Activated T-helper 1 cell treated with anti-CD3 and anti-CD28 coated beads, Interleukin-12 subunit alpha, Interleukin-12 subunit beta, Interleukin-2, Interleukin-4 antibody, amounts not matched to agents 30 ng/mL and 10 ng/mL and 1 ng/mL, durations not matched to agents 14 hours and 24 hours and 36 hours (primary cell): ENCODE measurements at places on chromosomes 13 and 19.

GRCh38 chr19:44552324-44552723 is 22.8 kb upstream of the CEACAM20 start:
- H3K36me3 ChIP-seq: no peaks in the 10 kb centered on the region
- no peak overlapping the region for H3K27ac ChIP-seq
- H3K4me3 ChIP-seq: no peak overlapping the region
- peak; percentile 3 for DNase-seq
- no peaks in the 10 kb centered on the region for H3K4me1 ChIP-seq

DNA sequence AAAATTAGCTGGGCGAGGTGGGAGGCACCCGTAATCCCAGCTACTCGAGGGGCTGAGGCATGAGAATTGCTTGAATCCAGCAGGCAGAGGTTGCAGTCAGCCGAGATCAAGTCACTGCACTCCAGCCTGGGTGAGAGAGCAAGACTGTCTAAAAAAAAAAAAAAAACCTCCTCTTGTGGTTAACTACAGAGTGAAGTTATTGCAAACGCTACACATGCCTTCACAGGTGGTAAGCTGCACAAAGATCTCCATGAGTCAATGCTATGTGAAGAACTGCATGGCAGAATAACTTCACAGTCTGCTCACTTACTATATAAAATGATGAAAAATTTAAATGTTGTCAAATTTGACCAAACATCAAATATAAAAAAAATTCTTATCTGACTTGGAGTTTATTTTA is 436.8 kb downstream of the FGF14 start:
- no peaks in the 10 kb centered on the region for H3K4me1 ChIP-seq
- H3K36me3 ChIP-seq: no peaks in the 10 kb centered on the region
- H3K27ac ChIP-seq: no peak overlapping the region
- H3K4me3 ChIP-seq: no peak overlapping the region
- H3K27me3 ChIP-seq: no peaks in the 10 kb centered on the region

GRCh38 chr19:35142606-35143230 is 337 bp upstream of the FXYD7 start:
- no peak overlapping the region for H3K27ac ChIP-seq
- peaks cover 30% of the 10 kb centered on the region for H3K4me1 ChIP-seq
- peak; percentile 60 for DNase-seq
- peaks cover 14% of the 10 kb centered on the region for H3K27me3 ChIP-seq

DNA sequence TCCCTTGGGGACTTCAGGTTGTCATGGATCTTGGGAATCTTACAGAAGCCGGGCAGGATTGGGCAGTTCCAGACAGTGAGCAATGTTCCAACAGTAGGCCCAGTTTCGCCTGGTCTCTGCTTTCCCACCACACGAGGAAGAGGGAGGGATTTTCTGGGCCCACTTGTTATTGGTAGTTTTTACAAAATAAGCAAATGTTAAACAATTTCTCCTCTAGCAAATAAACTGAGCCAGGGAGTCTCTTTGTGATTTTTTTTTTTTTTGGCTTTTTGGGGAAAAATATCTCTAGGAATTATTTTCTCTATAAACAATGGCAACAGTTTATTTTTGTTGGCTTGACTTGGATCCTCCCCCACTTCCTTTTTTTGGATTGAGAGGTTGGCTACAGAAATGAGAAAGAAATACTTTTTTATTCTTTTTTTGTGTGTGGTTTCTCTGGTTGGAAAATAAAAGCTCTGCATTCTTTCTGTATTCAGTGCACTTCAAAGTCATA is 89.3 kb downstream of the TM9SF2 start:
- no peak for DNase-seq
- no peak overlapping the region for H3K27ac ChIP-seq
- peaks cover 5% of the 10 kb centered on the region for H3K4me1 ChIP-seq
- no peak overlapping the region for H3K4me3 ChIP-seq

- peak overlapping the region; percentile 92 for H3K27ac ChIP-seq
- H3K4me1 ChIP-seq: peaks cover 36% of the 10 kb centered on the region
- H3K27me3 ChIP-seq: no peaks in the 10 kb centered on the region
- peak; percentile 61 for DNase-seq
- H3K4me3 ChIP-seq: peak overlapping the region; percentile 79
- no peaks in the 10 kb centered on the region for H3K36me3 ChIP-seq
Observed at GRCh38 chr19:38049105-38049649, 142.2 kb downstream of the SIPA1L3 start.

DNA sequence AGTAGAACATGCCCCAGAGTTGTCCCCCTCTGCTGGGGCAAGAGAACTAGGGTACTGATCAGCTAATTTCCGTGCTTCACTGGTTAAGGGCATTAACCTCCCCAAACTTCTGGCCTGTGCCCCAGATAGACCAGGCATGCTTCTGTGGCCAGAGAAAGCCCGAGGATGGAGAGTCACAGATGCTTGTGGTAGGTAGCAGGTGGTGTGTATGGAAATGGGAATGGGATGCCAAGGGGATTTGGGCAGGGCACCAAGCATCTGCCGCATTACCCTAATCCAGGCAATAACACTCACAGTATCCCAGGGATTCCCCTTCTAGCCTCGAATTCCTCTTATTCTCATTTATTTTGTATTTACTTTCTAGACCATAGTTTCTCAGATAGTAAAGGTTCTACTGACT is 124.8 kb upstream of the KLF12 start:
- H3K27ac ChIP-seq: no peak overlapping the region
- no peak for DNase-seq
- no peaks in the 10 kb centered on the region for H3K36me3 ChIP-seq
- no peak overlapping the region for H3K4me3 ChIP-seq

DNA sequence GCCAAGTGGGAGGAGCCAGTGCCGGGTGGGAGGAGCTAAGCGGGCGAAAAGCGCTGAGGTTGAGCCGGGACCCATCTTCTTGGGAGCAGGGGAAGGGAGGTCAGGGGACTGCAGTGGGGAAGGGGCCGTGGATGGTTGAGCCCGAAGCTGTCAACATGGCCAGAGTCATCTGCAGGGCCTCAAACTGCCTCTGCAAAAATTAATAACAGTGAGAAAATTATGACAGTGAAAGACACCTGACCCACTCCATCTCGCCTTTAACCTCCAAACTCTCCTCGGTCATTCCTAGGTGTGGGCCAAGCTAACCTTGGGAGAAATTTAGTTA is 30.1 kb downstream of the ZNF557 start:
- peak overlapping the region; percentile 85 for H3K27ac ChIP-seq
- peaks cover 10% of the 10 kb centered on the region for H3K36me3 ChIP-seq
- peaks cover 13% of the 10 kb centered on the region for H3K4me1 ChIP-seq
- DNase-seq: no peak
- H3K27me3 ChIP-seq: peaks cover 4% of the 10 kb centered on the region

- H3K4me1 ChIP-seq: no peaks in the 10 kb centered on the region
- H3K4me3 ChIP-seq: no peak overlapping the region
- no peak overlapping the region for H3K27ac ChIP-seq
- no peaks in the 10 kb centered on the region for H3K36me3 ChIP-seq
Observed at GRCh38 chr13:90713441-90714133, 633.9 kb upstream of the MIR17HG start.

- peaks cover 67% of the 10 kb centered on the region for H3K36me3 ChIP-seq
- H3K27me3 ChIP-seq: no peaks in the 10 kb centered on the region
- peaks cover 8% of the 10 kb centered on the region for H3K4me1 ChIP-seq
- DNase-seq: no peak
Observed at GRCh38 chr19:16125737-16126495, 14.2 kb downstream of the RAB8A start.

- no peaks in the 10 kb centered on the region for H3K36me3 ChIP-seq
- H3K4me3 ChIP-seq: no peak overlapping the region
- H3K4me1 ChIP-seq: no peaks in the 10 kb centered on the region
- no peaks in the 10 kb centered on the region for H3K27me3 ChIP-seq
Observed at GRCh38 chr13:80475718-80476117, 134.8 kb upstream of the SPRY2 start.

- DNase-seq: no peak
- H3K27me3 ChIP-seq: no peaks in the 10 kb centered on the region
- H3K27ac ChIP-seq: no peak overlapping the region
- no peak overlapping the region for H3K4me3 ChIP-seq
- H3K4me1 ChIP-seq: no peaks in the 10 kb centered on the region
Observed at GRCh38 chr13:93270769-93271742, 44.4 kb downstream of the GPC6 start.

GRCh38 chr13:54627646-54628372 is 1599.2 kb downstream of the OLFM4 start:
- H3K4me3 ChIP-seq: no peak overlapping the region
- H3K27ac ChIP-seq: no peak overlapping the region
- DNase-seq: no peak
- H3K4me1 ChIP-seq: no peaks in the 10 kb centered on the region

GRCh38 chr13:48950501-48950875 is 25.2 kb upstream of the FNDC3A start:
- no peak overlapping the region for H3K4me3 ChIP-seq
- H3K27ac ChIP-seq: no peak overlapping the region
- H3K27me3 ChIP-seq: peaks cover 10% of the 10 kb centered on the region
- no peaks in the 10 kb centered on the region for H3K4me1 ChIP-seq

GRCh38 chr13:77397636-77398035 is 70.7 kb upstream of the MYCBP2 start:
- no peaks in the 10 kb centered on the region for H3K36me3 ChIP-seq
- H3K4me3 ChIP-seq: no peak overlapping the region
- no peak overlapping the region for H3K27ac ChIP-seq
- H3K4me1 ChIP-seq: peaks cover 9% of the 10 kb centered on the region

DNA sequence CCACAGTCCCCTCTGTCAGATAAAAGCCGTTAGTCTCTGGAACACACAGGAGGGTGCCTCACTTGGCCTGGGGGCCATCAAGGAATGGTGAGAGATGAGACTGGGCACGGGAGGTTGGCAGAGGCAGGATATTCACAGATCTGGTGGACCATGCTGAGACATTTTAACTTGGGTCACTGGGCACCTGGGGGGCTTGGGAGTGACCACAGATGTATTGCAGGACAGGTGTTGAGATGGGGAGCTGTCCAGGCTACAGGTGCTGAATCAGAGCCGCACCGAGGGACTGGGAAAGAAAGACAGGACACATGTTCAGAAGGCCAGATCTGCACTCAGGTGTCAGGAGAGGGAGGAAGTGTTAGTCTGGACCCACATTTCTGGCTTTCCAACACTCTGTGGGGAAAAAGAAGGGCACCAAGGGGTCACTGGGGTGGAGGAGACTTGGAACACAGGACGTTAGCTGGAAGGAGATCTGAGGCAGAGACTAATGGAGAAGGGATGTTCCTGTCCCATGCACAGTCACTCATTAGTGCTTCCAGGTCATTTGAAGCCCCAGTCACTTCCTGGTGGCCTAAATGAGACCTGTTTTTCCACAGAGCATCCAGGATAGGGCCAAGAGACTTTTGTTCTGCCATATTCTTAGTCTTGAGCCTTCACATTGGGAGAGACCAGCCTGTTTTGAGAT is 56.1 kb downstream of the CHST8 start:
- no peak overlapping the region for H3K4me3 ChIP-seq
- no peak for DNase-seq
- no peaks in the 10 kb centered on the region for H3K4me1 ChIP-seq
- no peaks in the 10 kb centered on the region for H3K27me3 ChIP-seq

- no peaks in the 10 kb centered on the region for H3K36me3 ChIP-seq
- no peaks in the 10 kb centered on the region for H3K4me1 ChIP-seq
- H3K27ac ChIP-seq: no peak overlapping the region
- H3K4me3 ChIP-seq: no peak overlapping the region
Observed at GRCh38 chr19:27964185-27964584, 1248.8 kb downstream of the UQCRFS1 start.

GRCh38 chr19:19133985-19134384 is 4.3 kb downstream of the TMEM161A start:
- no peak overlapping the region for H3K27ac ChIP-seq
- DNase-seq: no peak
- H3K27me3 ChIP-seq: no peaks in the 10 kb centered on the region
- peaks cover 22% of the 10 kb centered on the region for H3K4me1 ChIP-seq

DNA sequence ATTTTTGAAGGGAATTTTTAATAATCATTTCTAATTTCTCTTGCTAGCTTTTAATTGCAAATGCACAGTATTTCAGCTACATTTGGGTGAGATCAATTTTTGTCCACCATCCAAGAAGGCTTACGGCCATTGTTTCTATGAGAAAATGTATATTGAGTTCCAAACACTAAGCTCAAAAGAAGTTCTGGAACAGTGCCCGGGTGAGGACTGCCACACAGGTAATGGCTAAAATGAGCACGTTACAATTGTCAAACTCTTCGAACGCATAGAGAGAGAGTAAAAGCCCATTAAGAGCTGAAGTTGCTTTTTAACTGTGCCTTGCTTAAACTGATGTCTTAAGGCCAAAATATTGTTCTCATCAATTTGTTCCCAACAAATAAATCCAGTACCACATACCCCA is 755.0 kb downstream of the DIAPH3 start:
- no peaks in the 10 kb centered on the region for H3K4me1 ChIP-seq
- no peak overlapping the region for H3K4me3 ChIP-seq
- no peaks in the 10 kb centered on the region for H3K36me3 ChIP-seq
- DNase-seq: no peak
- H3K27me3 ChIP-seq: no peaks in the 10 kb centered on the region

DNA sequence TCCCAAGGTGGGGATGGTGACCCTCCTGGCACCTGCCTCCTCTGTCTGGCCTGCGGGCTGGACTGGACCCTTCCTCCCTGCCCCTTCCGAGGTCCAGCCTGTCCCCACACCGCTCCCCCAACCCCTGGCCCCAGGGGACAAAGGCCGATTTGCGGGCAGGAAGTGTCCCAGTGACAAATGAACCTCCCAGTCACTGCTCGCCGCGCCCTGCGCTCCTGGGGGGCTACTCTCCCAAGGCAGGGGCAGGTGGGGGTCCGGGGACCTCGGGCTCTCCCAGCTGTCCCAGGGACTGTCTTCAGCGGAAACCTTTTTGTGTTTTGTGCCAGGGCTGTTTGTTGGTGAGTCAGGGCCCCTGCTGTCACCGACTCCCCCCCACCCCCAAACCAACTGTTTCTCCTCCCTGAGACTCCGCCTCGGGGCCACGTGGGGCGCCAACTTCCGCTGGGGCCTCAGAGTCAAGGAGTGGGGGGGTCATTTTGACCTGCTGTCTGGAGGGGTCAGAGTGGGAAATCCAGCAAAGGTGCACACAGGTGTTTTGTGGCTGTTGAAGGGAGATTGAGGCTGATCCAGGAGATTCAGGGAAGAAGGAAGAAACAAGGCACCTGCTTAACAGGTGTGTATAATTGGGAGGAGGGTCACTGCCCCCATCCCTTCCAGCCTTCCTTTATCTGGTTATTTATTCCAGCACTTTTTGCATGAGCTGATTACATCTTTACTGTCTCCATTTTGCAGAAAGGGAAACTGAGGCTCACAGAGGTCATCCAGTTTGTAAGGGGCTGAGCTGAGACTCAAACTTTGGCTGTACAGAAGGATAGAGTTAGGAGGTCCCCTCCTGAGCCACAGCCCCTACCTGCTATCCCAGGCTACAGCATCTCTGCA is 831 bp downstream of the PGPEP1 start:
- H3K4me1 ChIP-seq: peaks cover 11% of the 10 kb centered on the region
- peak overlapping the region; percentile 83 for H3K27ac ChIP-seq
- H3K36me3 ChIP-seq: peaks cover 2% of the 10 kb centered on the region
- no peaks in the 10 kb centered on the region for H3K27me3 ChIP-seq
